ENCODE measurements at places on chromosomes 6 and 20.
A peak's percentile ranks its signal among the peaks of the same experiment; 100 is the strongest.

GRCh38 chr6:139030228-139030963, 1.9 kb downstream of the ABRACL start:
- DNase-seq: no peak

GRCh38 chr6:168609914-168610490, 169.0 kb downstream of the SMOC2 start:
- no peak for DNase-seq

DNA sequence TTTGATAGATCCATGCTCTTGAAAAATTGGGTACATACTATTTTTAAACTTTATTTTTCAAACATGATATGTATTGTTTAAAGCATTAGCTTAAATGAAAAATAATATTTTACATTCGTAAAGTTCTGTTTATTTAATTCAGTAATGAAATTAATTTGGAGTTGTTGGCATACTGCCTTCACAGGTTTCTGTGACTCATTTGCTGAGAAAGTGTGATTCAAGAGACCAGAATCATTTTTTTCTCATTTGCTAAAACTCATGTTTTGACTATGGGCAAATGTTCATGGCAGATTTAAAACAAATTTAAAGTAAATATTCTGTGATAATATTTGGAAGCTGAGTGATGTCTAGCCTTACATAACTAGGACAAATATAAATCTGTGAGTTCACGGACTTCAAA, 230.4 kb downstream of the BCKDHB start:
- DNase-seq: no peak

GRCh38 chr6:138979813-138980668, 8.0 kb downstream of the REPS1 start:
- DNase-seq: no peak

DNA sequence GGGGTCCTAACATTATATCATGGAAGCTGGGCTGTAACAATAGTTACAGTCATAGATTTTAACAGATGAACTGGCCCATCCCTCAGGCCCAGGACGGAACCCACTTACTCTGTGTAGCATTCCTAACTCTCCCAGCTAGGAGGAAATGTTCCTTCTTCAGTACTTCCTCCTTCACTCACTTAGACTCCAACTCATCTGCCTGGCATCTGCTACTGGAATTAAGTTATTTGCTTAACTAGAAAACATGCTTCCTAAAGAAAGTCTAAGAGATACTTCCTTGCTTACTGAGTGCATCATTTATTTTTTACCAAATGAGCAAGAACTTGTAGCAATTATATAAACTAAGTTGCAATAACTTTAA, 20.5 kb downstream of the GCLC start:
- peak; percentile 84 for DNase-seq

- DNase-seq: no peak
These were observed 157.2 kb upstream of the AFDN start for GRCh38 chr6:167669553-167669849.
